Left cardiac atrium (tissue), 4 donors: ENCODE measurements at places on chromosomes 11 and 22. TPM values are rescaled to one million over a fixed set of nuclear protein-coding genes. Genes with fewer than 3 reads are reported as not detected.

TCP11L1 gene
- total RNA-seq, result 9.8 TPM

SEC14L6 gene
- 0.56 TPM for total RNA-seq

CAT gene
- 117 TPM for total RNA-seq

TIMP3 gene
- 484 TPM for total RNA-seq

PTPRCAP gene
- 4.7 TPM for total RNA-seq

RELT gene
- total RNA-seq, result 8.3 TPM

DERL3 gene
- 6.5 TPM for total RNA-seq

HEPACAM gene
- total RNA-seq, result 4.6 TPM

OR5B21 gene
- not detected for total RNA-seq

HDAC10 gene
- total RNA-seq, result 11.2 TPM

ZBED4 gene
- 4.4 TPM for total RNA-seq

JAML gene
- total RNA-seq, result 5.3 TPM

RAPSN gene
- not detected for total RNA-seq
